ENCODE measurements at places on chromosomes 3 and 15.
A peak's percentile ranks its signal among the peaks of the same experiment; 100 is the strongest.

- no peak for DNase-seq
Measured at GRCh38 chr3:26350853-26351252, 271.7 kb upstream of the LRRC3B start.

DNA sequence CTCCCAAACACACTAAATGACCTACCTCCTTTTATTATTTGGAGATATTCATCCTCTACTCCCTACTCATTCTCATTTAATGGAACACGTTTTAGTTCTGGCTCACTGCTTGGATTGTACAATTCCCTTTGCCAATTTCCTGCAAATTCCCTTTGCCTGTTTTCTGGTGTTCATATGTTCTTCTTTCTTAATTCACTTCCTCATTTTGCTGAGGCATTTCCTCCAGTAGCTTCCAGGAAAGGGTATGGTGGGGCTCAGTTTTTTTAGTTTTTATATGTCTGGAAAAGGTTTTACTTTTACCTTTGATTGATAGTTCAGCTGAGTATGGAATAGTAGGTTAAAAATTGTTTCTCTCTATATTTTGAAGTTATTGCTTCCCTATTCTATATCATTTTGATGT lies 143.6 kb upstream of the GOLIM4 start:
- no peak for DNase-seq

DNA sequence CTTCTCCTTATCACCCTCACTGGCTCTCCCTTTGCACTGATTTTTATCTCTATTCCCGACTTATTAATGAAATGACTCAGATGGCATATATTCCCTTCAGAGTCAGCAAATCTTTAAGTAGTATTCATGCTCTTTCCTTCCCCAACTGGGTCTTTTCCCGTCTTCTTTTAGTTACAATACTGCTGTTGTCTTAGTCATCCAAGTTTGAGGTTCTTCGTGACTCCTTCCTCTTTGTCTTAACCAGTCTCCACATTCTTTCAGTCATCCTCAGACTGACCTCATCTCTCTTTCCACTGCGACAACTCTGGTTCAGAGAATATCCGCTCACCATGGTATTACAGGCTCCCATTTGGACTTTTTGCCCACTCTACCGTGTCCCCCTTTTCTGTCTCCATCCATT lies 12.4 kb downstream of the WDR5B start:
- DNase-seq, result no peak

GRCh38 chr3:138465925-138466324 lies 31.5 kb downstream of the ESYT3 start:
- no peak for DNase-seq

GRCh38 chr3:43728947-43729346 lies 38.2 kb downstream of the ABHD5 start:
- DNase-seq, result no peak

DNA sequence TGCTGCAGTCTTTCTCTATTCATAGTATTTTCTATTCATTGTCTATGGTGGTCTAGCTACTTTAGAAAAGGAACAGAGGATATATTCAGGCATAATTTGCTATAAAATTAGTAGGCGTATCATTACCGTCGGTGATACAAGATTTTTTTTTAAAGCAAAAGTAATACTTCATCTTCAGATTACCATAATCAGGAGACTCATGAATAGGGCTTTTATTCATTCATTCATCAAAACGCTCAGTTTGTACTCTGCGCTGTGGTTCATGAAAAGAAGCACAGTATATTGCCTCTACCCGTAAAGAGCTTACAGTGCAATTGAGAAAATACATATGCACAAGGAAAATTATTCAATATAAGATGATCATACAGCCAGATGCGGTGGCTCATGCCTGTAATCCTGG lies 136.7 kb upstream of the CHRM5 start:
- DNase-seq, result no peak

GRCh38 chr15:62298811-62299210 lies 133.7 kb upstream of the C2CD4B start:
- no peak for DNase-seq

DNA sequence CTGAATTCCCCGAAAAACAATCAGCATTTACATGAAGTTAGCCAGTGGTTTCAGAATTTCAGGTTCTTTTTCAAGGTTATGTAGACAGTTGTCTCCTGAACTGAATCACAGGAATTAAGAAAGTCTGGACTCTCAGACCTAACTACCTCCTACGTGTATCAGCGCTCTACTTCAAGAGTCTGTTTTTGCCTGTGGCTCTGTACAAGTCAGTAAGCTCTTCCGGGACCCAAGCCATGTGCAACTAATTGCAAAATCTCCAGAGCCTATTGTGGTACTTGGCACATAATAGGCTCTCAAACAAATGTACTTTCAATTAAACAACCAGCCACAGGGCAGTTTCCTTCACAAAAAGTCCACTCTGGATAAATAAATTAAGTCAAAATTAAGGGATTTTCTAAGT lies 414.2 kb downstream of the PDCD6IP start:
- DNase-seq, result no peak

DNA sequence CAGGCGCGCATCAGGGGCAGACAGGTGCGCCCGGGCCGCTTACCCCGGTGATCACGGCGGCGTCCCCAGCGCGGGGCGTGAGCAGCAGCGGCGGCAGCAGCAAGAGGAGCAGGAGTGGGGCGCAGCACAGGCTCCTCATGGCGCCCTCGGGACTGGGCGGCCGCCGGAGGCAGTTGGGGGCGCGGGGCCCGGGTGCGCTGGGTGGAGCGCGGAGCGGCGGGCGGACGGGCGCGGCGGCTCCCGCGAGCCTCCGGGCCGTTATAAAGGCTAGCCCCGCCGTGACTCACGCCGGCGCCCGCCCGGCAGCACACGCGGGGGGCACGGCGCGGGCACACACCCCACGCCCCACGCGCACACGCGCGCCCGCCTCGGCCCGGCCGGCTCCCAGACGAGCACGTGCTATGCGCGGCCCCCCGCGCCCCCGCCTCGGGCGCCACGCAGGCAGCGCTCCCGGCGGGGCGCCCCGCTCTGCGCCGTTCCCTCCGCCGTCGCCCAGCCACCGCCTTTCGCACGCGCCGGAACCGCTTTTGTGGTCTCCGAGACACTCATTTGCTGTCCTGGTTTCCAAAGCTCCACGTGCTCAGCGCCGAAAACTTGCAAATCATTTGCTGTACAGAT lies at the start of gene PROK2:
TSS of gene PROK2 (minus strand) at position 235 of the 618 bp plus-strand sequence. CDS start at position 139, 96 bp downstream.
- DNase-seq, result peak; percentile 39

- DNase-seq, result no peak
Measured at GRCh38 chr3:114453361-114453780, 159.5 kb downstream of the TIGIT start.

- DNase-seq, result no peak
Measured at GRCh38 chr3:21528291-21528995, 222.6 kb downstream of the ZNF385D start.

GRCh38 chr15:63794271-63794670 lies 39.5 kb downstream of the HERC1 start:
- DNase-seq, result no peak

- DNase-seq, result no peak
Measured at GRCh38 chr3:157868946-157869345, 237.3 kb downstream of the SHOX2 start.

DNA sequence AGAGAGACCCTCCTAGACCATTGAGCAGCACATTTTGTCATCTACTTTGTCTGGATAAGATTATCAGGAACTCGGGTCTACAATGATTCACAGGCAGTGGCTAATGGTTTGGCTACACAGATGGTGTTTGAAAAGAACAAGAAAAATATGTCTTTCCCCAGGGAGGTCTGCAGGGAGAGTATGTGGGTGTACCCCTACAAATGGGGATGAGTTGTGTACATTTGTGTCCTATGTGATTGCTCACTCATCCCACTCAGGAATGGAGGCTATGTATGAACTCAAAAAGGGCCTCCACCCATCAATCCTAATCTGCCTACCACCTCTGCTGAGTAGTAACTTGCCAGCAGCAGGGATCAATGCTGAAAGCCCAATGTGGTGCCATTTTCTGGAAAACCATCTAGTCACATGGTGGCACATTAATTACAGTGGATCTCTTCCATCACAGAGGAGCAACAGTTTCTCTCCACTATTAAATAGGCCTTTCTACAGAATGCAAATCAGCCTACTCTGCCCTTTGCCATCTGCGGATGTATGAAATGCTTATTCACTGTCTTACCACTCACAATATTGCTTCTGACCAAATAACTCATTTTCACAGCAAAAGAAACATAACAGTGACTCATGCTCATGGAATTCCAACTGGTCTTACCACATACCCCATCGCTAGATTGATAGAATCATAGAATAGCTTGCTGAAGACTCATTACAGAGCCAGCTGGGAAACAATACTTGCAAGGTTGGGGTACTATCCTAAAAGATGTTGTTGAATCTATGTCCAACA lies 48.3 kb upstream of the TRIM42 start:
- DNase-seq, result no peak

DNA sequence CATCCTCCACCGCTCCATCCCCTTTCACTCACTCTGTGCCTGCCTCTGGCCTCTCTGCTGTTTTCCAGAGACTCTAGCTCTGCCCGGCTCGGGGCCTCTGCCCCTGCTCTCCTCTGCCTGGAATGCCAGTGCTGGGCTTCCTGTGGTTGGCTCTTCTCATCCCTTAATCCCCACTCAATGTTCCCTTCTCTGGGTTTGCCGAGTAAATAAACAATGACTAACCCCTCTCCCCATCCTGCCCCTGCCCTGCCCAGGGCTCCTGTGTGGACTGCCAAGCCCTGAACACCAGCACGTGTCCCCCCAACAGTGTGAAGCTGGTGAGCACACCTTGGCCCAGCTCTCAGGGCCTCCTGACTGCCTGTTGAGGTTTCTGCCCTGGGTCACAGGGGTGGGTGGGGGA lies 12.2 kb downstream of the STAB1 start:
- no peak for DNase-seq

- DNase-seq, result peak; percentile 4
Measured at GRCh38 chr15:98547741-98548138, 100.6 kb upstream of the IGF1R start.

GRCh38 chr3:17023006-17023664 lies 138.4 kb downstream of the PLCL2 start:
- peak; percentile 76 for DNase-seq

GRCh38 chr15:100924436-100924835 lies 5.3 kb downstream of the LRRK1 start:
- no peak for DNase-seq

DNA sequence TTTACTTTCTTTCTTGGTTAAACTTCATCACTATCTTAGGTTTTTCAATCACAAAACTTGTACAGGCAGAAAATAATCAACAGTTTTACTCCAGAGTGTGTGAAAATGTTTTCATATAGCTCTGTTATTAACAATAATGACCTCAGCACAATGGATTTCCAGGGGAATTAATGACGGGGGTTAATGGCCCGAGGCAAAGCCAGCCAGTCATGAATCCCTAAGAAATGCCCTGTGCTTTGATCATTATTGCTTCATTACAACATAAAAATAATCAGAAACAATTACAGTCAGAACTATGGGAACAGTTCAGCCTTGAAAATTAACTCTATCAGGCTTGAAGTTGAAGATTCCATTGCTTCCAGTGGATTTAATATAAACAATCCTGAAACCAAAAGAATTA lies 875.4 kb downstream of the ROBO2 start:
- DNase-seq, result no peak

DNA sequence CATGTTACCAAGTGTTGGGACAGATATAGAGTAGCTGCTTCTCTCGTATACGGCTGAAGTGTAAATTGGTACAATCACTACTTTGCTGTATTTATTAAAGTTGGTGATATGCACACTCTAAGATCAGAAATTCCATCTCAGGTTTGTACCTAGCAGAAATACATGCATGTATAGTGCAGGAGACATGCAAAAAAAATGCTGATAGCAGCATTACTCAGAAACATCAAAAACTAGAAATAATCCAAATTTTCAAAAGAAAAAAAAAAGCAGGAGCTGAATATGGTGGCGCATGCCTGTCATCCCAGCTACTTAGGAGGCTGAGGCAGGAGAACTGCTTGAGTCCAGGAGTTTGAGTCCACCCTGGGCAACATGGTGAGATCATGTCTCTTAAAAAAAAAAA lies 31.3 kb upstream of the BCL2A1 start:
- no peak for DNase-seq

DNA sequence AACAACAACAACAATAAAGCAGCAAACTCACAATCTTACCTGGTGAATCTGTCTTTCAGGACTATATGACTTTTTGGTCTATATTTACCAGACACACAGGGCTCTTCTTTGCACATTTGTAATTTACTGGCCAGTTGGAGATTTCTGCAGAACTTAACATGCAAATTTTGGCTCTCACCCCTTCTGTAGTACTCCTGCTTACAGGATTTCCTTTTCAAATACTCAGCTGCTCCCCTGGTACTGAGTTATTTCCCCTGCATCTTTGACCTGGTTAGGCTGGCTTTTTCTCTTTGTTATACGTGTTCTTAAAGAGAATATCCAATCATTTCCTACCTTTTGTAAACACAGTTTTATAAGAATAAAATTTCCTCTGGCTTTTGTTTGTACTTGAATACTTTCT lies 228.0 kb downstream of the MBNL1 start:
- no peak for DNase-seq

GRCh38 chr3:190180268-190180667 lies 59.6 kb upstream of the P3H2 start:
- DNase-seq, result no peak

- DNase-seq, result no peak
Measured at GRCh38 chr3:13512451-13512850, 32.3 kb downstream of the HDAC11 start.

DNA sequence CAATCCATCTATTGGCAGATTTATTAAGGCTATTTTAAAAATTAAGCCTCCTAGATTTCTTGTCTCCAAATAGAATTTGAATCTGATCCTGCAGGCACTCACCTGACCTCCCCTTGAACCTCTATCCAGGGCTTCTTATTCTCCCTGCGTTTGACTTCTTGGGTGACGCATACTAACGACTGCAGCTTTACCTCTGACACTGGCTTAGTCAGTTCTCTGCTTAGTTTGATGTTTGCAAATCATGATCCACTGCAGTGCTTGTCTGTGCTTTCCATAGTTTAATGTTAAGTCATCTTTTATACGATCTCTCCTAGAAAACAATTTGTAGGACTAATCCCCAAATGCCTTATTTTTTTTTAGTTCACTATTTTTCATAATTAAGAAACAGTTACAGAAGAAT lies 233.1 kb downstream of the ROBO1 start:
- DNase-seq, result no peak

- no peak for DNase-seq
Measured at GRCh38 chr15:77538027-77538451, 94.7 kb downstream of the LINGO1 start.

GRCh38 chr3:908839-909238 lies 184.0 kb upstream of the CNTN6 start:
- no peak for DNase-seq
